Retinal pigment epithelial cell (primary cell): ENCODE measurements at places on chromosomes 1 and 21.

DNA sequence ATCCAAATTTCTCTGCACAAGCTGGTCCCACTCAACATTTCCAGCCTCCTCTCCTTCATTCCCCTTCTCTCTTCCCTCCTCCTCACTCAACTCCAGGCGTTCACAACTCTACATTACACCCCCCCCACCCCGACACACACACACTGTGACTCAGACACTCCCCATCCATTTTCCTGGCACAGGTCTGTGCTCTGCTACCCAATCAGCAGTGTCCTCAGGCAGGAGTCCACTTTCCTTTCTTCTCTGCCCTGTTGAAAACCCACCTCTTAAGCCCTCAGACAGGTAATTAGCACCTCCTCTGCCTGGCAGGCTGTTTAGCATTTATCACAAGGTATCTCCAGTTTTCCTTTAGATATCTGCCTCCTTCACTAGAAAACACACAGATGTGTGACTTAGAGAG lies 8.8 kb upstream of the LMX1A start:
- no peak for DNase-seq

- no peak for DNase-seq
Measured at GRCh38 chr1:181202986-181203555, 114.6 kb downstream of the IER5 start.

DNA sequence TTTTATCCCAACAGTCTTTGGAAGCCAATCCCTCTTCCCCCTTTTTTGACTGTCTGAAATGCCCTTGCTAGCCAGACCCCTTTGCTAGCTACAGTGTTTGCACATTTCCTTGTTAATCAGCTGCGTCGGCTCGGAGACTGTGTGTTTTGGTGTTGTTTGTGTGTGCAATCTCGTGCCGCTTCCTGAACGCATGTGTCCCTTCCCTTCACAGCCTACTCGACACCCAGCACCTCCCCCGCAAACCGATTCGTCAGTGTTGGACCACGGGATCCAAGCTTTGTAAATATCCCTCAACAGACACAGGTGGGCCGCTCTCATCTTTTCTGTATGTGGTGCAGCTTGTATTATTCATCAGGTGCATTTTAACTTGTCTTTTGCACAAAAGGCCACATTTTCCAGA lies 298.7 kb downstream of the TM2D1 start:
- DNase-seq = no peak

DNA sequence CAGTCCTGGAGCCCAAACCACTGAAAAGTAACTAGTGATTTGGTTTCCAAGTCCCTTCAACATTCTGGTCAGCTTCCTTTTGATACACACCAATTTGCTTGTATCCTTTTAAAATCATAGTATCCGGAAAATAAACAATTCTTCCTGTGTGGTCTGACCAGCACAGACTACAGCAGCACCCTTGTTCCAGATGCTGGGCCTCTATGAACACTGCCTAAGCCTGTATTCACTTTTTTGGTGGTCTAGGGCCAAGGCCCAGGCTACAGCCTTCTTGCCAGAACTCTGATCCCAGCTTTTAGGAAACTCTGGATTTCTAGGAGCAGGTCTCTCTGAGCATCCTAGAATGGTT lies 801 bp upstream of the DDAH1 start:
- no peak for DNase-seq

GRCh38 chr1:156045076-156045475 lies 8.5 kb downstream of the UBQLN4 start:
- DNase-seq = no peak

GRCh38 chr1:2499986-2500596 lies 24.0 kb downstream of the PLCH2 start:
- DNase-seq = no peak

- DNase-seq = no peak
Measured at GRCh38 chr1:83994111-83994510, 4.8 kb downstream of the TTLL7 start.

DNA sequence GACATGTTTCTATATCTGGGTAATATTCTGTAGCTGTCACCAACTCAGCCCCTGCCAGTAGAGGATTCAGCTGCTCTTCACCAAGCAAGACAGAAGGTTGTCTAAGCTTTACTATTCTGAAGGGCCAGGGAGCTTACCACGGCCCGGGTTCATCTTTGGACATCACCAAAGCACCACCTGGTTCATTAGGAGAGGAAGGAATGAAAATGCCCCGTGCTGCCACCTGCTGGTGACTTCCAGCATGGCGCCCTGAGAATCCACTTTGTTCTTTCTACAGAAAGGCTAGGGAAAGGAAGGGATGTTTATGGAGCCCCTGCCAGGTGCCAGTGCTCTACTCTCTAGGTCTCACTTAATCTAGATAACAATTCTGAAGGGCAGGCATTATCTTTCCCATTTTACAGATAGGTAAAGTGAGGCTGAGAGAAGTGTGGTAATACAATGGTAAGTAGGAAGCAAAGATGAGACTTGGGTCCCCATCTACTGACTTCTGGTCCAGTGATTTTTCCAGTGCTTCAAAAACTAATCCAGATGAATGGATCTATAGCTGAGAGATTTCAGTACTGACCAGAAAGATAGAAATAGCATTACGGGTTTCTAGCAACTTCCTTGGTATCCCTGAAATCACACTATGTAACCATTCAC lies 79.5 kb downstream of the BEND5 start:
- DNase-seq = no peak

DNA sequence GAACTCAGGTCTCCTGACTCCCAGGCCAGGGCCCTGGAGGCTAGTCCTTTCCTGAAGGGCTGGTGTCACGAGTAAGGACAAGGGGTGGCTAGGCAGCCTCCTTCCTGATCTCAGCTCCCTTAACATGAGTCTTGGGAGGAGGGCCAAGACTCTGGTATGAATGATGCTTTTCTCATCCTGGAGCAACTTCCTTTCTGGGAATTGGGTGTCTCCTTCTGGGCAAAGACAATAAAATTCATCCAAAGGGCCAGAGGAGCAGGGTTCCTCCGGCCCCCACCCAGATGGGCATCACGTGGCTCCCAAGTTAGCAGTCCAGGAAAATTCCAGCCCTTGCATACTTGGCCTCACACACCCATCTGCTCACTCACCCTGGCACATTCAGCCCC lies at the start of gene FAM167B:
Gene FAM167B, plus strand, starts transcription at position 335 of the 386 bp plus-strand sequence. CDS start 200 bp downstream, outside the sequence.
- DNase-seq = no peak

- DNase-seq = no peak
Measured at GRCh38 chr1:93847811-93848288, 31.2 kb downstream of the DNTTIP2 start.

- DNase-seq = no peak
Measured at GRCh38 chr1:30012455-30013440, 710.6 kb downstream of the MATN1 start.

DNA sequence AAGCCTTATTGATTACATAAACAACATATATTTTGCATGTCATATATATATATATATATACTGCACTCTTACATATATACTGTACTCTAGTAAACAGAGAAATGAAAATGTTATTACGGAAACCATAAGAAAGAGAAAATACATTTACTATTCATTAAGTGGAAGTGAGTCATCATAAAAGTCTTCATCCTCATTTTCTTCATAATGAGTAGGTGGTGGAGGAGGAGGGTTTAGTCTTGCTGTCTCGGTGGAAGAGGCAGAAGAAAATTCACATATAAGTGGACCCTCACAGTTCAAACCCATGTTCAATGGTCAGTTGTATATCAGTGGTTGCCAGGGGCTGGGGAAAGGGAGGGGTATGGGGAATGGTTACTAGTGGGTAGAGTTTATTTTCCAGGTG lies 8.0 kb upstream of the IFNLR1 start:
- no peak for DNase-seq

DNA sequence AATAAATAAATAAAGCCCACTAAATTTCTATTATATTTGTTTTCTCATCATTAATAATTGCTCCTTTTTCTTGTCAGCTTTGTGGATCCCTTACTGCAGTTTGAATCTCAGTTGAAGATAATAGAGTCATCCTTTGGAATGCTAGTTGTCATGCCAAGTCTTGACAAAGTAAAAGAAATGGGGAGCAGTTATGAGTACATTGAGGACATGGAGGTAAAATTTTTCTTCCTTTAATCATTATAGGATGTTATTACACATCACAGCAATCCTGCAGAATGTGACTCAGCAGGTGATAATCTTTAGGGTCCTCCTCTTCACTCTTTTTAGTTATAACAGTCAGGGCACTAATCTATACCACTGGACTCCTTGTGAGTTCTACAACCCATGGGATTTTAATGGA lies 24.1 kb downstream of the MROH9 start:
- DNase-seq = no peak

DNA sequence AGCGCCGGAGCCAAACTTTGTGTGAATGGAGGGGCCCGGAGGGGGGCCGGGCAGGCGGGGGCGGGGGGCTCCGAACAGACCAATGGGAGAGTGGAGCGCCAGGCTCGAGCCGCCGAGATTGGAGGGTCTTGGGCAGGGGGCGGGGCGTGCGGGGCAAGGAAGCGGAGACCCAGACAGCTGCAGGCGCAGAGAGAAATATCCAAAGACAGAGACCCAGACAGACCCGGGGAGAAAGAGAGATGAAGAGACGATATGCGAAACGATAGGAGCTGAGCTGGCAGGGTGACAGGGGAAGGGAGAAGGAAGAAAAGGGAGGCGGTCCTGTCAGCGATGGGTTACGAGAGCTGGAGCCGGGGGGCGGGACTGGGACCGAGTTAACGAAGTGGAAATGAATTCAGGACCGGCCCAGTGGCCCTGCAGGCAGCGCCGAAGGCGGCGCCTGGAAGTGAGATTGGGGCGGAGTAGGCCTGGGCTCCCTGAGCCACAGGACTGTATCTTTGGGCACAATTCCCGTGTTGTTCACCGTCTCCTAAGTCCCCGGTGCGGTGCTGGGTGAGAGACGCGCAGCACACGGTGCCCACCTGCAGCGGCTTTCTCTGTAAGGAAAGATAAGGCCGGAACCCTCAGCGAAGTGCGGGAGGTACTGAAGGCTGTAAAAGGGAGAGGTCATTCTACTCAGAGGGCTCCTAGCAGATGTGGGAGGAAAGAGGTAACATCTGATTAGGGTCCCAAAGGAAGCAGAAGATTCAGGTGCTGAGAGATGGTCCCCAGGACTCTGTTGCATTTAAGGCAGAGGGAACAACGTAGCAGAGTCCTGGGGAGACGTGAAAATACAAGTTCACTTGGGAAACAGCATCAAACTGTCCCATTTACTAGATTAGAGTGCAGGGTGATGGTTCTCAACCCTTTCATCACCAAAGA lies 543 bp upstream of the KCNJ10 start:
- DNase-seq = no peak

DNA sequence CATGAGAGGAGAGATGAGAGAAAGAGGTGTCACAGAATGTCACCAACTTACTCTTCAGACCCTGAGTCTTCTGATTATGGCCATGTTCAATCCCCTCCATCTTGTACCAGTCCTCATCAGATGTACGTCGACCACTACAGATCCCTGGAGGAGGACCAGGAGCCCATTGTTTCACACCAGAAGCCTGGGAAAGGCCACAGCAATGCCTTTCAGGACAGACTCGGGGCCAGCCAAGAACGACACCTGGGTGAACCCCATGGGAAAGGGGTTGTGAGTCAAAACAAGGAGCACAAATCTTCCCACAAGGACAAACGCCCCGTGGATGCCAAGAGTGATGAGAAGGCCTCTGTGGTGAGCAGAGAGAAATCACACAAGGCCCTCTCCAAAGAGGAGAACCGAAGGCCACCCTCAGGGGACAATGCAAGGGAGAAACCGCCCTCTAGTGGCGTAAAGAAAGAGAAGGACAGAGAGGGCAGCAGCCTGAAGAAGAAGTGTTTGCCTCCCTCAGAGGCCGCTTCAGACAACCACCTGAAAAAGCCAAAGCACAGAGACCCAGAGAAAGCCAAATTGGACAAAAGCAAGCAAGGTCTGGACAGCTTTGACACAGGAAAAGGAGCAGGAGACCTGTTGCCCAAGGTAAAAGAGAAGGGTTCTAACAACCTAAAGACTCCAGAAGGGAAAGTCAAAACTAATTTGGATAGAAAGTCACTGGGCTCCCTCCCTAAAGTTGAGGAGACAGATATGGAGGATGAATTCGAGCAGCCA lies 8.0 kb downstream of the ELOA start:
- DNase-seq = no peak
